ENCODE measurements at places on chromosomes 1 and 21.

DNA sequence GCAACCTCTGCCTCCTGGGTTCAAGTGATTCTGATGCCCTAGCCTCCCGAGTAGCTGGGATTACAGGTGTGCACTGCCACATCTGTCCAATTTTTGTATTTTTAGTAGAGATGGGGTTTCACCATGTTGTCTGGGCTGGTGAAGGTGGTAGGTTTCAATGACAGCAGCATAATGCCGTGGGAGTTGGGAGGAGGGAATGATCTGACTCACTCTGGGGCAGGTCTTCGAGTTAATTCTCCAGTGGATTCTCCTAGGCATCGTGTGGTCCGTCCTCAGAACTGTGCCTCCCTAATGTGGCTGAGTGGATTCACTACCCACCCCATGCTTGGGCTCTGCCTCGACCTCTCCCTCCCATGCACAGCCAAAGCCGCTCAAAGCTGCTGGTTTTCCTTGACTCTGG, 1.7 kb upstream of the GPR37L1 start:
- no peak for DNase-seq

- no peak for DNase-seq
Observed at GRCh38 chr1:104807590-104807989, 1057.9 kb downstream of the AMY1C start.

- DNase-seq = no peak
Observed at GRCh38 chr21:46323710-46324389, at the start of the genes C21orf58 and PCNT. C21orf58 (minus strand) TSS chr21:46323870; CDS start chr21:46322738, 1,132 bp downstream. PCNT (plus strand) TSS chr21:46324156; CDS start chr21:46324229, 73 bp downstream.

GRCh38 chr1:229225331-229225782, 45.6 kb upstream of the RAB4A start:
- DNase-seq = no peak

GRCh38 chr1:50060279-50060678, 36.5 kb upstream of the AGBL4 start:
- DNase-seq = no peak

- DNase-seq = no peak
Observed at GRCh38 chr21:44299458-44300261, at the start of gene PFKL. PFKL (plus strand) TSS chr21:44300053; CDS start chr21:44300106, 53 bp downstream.

GRCh38 chr1:117788014-117788413, 141.4 kb downstream of the GDAP2 start:
- no peak for DNase-seq

DNA sequence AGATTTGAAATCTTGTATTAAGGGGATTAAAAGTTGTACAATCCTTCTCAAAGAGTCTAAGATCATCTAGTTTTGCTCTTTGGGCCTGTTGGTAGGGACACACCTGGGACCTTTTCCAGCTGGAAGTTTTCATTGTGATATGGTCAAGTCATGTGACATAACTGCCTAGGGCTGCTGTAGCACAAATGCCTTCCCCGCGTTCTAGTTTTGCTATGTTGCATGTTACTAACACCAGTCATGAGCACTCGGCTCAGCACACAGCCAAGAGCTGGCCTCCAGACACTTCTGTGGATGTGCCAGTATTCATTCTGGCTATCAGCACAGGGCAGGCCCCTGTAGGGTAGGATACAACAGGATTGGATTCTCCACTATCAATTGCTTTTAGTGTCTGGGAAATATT, 14.6 kb upstream of the FLG2 start:
- no peak for DNase-seq

- DNase-seq = no peak
Observed at GRCh38 chr1:9228609-9229008, 6.0 kb upstream of the H6PD start.

- no peak for DNase-seq
Observed at GRCh38 chr1:40703316-40703715, 11.8 kb downstream of the NFYC start.

DNA sequence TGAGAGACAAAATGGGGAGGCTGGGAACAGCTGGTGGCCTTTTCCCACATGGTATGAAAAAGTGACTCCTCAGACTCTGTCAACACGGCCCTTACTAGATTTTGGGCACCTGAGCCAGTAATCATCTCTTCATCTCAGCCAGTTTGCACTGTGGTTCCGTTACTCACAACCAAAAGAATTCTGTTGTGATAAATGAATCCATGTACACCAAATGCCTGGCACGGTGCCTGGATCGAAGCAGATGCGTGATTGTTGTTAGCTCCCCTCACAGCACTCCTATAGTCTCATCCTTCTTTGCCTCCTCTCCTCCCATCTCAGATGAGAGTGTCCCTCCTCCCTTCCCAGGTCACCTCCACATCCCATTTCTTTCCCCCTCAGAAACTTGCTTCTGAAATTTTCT, 57.9 kb upstream of the GJB5 start:
- no peak for DNase-seq

DNA sequence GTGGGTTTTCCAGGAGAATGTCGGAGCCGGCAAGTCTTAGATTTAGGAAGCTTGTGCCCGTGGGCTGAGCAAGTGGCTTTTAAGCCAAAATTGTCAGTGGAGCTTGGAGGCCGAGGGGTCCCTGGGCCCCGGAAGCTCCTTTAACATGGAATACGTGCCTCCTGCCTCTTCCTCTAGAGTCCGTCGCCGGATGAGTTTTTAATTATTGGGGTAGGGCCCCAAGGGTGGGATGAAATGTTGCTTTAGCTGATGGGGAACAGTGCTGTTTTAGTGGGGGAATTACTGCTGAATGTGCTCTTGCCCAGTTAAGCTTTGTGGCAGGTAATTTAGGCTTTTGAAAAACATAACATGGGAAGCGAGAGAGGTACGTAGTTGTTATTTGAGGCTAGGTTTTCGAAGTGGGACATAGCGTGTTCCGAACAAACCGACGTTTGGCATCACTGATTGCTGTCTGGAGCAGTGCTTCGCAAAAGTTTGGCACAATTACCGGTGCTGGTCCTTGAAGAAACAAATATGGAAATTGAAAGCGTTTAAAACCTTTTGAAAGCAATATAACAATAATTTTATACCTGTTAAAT, 786 bp downstream of the RPL5 start:
- no peak for DNase-seq

DNA sequence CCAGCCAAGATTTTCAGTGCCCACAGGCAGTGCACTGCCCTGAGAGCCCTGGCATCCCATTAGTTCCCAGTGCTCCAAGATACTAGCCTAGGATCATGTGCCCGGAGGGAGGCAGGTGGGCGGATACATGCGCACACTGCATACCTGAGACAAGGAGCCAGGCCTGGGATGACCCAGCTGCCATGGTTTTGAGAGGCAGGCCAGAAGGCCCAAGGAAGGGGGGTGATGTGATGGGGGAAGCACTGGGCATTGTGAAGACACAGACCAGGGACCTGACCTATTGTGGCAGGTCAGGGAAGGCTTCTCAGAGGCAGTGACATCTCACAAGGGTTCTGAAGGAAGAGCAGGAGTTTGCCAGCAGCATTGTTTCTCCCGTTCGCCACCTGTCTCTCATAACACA, 3.6 kb downstream of the ZC3H12A start:
- peak; percentile 87 for DNase-seq

DNA sequence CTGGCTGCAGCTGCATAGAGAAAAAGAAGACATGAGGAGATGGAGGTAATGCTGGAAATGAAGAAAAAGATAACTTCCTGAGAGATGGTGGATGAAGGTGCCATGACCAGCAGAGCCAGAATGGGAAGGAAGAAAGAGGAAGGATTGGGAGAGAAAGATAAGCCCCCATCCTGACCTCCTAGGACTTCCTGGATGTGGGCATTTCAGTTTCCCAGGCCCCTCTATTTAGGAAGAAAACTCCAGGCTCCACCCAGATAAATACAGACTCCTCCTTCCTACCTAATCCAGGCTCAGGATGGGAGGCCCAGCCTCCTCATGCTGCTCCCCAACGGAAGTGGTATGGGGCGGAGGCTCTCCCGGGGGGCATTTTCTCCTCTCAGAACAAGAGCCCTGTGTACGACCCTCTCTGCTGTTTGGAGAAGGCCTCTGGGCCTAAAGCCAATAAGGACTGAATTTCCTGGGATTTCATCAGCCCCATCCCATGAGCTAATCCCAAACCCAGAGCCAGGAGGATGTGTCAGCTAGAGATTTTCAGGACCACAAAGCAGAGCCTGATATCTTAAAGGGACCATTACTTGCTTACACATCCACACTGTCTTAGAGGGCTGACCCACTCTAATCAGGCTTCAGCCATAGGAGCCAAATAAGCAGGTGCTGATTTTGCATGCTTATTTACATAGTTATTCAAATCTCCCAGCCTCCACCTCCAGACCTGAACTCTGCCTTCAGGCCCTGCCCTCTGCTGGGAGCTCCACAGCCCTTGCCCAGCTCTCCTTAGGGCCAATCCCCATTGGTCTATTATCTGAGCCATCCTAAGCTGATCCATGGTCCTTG, 5.1 kb upstream of the ARHGEF2 start:
- no peak for DNase-seq

- DNase-seq = no peak
Observed at GRCh38 chr1:169571450-169571849, 14.8 kb downstream of the F5 start.

GRCh38 chr1:69272684-69273083, 295.0 kb upstream of the LRRC7 start:
- DNase-seq = no peak

- no peak for DNase-seq
Observed at GRCh38 chr1:243233908-243234307, 21.2 kb downstream of the CEP170 start.

DNA sequence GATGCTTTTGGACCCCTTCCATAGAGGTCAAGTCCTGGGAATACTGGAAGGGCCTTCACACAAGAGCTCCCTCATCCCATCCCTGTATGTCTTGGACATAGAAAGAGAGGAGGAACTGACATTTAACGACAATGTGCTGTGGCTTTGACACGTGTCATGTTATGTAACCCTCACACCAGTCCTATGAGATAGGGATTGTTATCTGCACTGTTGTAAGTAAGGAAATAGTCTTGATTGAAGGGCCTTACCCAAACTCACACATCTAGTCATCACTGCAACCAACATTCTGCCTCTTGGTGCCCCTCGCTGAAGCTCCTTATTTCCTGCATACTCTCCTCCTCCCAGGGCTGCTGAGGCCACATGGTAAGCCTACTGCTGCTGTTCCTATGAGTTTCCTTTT, 63.7 kb upstream of the ANGPTL1 start:
- DNase-seq = no peak

- no peak for DNase-seq
Observed at GRCh38 chr1:66197785-66198184, 336.2 kb upstream of the SGIP1 start.

DNA sequence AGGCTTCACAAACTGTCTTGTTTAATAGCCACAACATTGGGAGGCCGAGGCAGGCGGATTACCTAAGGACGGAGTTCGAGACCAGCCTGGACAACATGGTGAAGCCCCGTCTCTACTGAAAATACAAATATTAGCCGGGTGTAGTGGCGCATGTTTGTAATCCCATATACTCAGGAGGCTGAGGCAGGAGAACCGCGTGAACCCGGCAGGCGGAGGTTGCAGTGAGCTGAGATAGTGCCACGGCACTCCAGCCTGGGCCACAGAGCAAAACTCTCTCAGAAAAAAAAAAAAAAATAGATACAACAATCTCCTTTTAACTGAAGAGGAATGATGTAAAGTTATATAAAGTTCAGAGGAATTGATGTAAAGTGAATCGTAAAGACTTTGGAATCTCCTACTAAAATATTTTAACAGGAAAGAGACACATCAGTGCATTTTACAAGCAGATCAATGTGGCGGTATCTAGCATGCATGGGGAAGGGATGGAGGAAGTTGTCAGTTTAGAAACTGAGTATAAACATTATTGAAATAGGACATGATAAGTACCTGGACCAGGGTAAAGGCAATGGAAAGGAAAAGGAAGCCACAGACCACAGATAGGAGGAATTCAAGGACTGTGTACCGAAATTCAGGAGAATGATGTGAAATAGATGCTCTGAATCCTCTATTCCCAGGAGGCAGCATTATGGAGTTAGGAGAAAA, 41.5 kb downstream of the PTPRC start:
- no peak for DNase-seq

- no peak for DNase-seq
Observed at GRCh38 chr1:229109320-229109761, 161.6 kb upstream of the RAB4A start.

DNA sequence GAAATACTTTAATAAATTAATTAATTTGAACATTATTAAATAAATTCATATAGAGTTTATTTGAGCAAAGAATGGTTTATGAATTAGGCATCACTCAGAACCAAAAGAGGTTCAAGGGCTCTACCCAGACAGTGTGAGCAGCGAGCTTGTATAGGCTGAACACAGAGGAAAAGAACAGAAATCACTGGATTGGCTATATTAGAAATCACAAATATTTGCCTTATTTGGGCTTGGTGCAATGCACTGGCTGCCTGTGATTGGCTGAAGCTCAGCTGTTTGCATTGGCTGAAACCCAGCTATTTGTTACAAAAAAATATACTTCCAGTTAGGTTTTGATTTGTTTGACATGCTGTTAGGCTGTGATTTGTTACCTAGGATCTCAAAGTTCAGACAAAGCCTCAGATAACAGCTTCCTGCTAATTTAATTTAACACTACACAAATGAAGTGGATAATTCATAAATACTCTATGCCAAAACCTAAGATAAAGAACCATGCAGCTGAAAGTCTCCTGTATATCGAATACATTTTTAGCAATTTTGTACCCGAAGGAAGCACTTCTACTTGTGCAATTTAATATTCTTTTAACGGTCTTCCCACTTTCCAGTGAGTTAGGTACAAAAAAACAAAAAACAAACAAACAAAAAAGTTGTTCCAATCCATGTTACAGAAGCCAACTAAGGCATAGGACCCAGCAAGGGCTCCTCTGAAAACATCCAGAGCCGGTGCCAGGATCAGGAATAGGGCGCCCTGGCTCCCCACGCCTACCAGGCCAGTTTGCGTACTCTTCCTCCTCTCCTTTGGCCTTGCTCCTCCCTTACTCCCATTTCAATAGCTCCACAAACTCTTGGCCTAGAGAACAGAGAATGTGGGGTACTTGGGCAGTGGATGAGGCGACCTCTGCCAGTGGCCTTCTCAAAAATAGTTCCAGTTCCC, 179.1 kb downstream of the DUSP10 start:
- no peak for DNase-seq

DNA sequence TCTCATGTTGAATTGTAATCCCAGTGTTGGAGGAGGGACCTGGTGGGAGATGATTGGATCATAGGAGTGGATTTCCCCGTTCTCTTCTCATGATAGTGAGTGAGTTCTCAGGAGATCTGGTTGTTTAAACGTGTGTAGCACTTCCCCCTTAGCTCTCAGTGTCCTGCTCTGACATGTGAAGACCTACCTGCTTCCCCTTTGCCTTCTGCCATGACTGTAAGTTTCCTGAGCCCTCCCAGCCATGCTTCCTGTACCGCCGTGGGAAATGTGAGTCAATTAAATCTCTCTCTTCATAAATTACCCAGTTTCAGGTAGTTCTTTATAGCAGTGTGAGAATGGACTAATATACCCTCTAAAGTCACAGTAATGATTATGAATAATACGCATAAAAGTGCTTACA, 248.4 kb upstream of the LRRC7 start:
- no peak for DNase-seq

DNA sequence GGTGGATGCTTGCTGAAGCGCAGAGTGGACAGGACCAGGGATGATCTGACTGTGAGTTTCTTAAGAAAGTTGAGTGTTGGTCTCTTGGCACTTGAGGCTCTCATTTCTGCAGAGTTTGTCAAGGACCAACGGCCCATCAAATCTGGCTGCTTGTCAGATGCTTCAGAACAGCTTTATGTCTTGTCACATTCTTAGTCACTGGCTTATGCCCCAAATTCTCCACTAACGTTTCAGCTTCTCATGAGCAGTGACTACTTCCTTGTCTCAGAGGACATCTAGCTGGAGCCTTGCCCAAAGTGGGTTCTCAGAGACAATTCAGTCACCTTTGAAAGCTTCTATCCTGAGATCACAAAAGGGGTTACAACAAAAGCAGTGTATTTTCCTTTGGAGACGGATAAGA, 92.3 kb downstream of the ST6GALNAC5 start:
- DNase-seq = no peak
